ENCODE measurements at places on chromosomes 12 and 14.

- H3K27ac ChIP-seq = no peak overlapping the region
- DNase-seq = no peak
- no peaks in the 10 kb centered on the region for H3K36me3 ChIP-seq
- H3K4me1 ChIP-seq = no peaks in the 10 kb centered on the region
- no peaks in the 10 kb centered on the region for H3K27me3 ChIP-seq
These were observed 374.9 kb downstream of the PDZRN4 start for GRCh38 chr12:41563051-41563450.

DNA sequence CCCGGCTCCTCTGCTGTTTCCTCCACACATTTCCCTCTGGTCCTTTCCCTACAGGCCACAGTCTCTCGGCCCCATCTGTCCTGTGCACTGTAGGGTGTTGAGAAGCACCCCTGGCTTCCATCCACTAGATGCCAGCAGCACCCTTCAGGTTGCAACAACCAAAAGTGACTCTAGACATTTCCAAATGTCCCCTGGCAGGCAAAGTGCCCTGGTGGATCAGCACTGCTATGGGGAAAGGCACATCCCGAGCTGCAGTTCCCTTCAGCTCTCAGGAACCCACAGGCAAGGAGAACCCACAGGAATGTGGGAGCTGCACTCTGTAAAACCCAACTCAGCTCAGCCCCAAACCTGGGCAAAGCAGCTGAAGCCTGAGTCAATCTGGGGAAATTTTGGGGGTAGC, 77.0 kb downstream of the RBM19 start:
- DNase-seq = no peak
- no peak overlapping the region for H3K4me3 ChIP-seq
- no peak overlapping the region for H3K27ac ChIP-seq
- H3K36me3 ChIP-seq = no peaks in the 10 kb centered on the region
- H3K4me1 ChIP-seq = peaks cover 3% of the 10 kb centered on the region

DNA sequence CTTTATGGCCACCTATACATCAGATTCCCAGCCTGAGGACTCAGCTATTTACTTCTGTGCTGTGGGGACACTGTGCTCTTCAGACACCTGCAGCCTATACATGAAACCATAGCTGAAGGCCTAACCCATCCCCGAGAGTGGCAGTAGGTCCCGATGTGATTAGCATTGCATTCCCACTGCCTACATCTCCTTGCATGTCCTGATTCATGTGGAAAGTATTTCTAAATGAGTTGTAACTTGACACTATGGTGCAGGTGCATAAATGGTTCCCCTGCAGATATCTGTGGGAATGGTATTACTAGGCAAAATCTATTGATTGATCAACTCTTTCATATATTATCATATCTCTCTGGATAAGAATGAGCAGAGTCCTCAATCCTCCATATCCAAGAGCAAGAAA, 433.5 kb downstream of the DAD1 start:
- DNase-seq = no peak
- no peak overlapping the region for H3K27ac ChIP-seq
- H3K4me3 ChIP-seq = no peak overlapping the region
- no peaks in the 10 kb centered on the region for H3K27me3 ChIP-seq
- H3K4me1 ChIP-seq = no peaks in the 10 kb centered on the region

- DNase-seq = no peak
- no peak overlapping the region for H3K27ac ChIP-seq
- H3K36me3 ChIP-seq = no peaks in the 10 kb centered on the region
- H3K27me3 ChIP-seq = no peaks in the 10 kb centered on the region
- H3K4me3 ChIP-seq = no peak overlapping the region
These were observed 30.4 kb upstream of the P2RX7 start for GRCh38 chr12:121102307-121102706.

DNA sequence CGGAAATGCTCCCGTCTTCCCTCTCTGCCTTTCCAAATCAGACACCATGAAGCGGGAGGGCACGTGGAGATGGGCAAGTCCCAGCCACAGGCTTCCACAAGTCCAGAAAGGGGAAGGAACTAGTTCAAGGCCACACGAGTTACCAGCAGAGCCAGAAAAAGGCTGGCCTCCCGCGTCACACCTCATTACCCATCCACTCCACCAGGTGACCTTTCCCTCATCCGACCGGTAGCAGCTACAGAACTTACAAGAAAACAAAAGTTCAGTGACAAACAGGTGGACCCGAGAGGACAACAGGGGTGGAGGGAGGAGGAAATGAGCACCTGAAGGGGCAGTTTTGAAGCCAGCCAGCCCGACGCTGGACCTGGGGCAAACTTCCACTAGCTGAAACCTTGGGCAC, 46.9 kb downstream of the CHGA start:
- H3K36me3 ChIP-seq = no peaks in the 10 kb centered on the region
- no peak overlapping the region for H3K27ac ChIP-seq
- H3K4me1 ChIP-seq = no peaks in the 10 kb centered on the region
- H3K27me3 ChIP-seq = no peaks in the 10 kb centered on the region

- no peak for DNase-seq
- H3K27ac ChIP-seq = peak overlapping the region; percentile 86
- H3K27me3 ChIP-seq = no peaks in the 10 kb centered on the region
- no peak overlapping the region for H3K4me3 ChIP-seq
- peaks cover 16% of the 10 kb centered on the region for H3K4me1 ChIP-seq
These were observed 1.1 kb downstream of the EMP1 start for GRCh38 chr12:13197526-13198143.

- H3K27me3 ChIP-seq = no peaks in the 10 kb centered on the region
- no peak overlapping the region for H3K4me3 ChIP-seq
- H3K27ac ChIP-seq = peak overlapping the region; percentile 98
- H3K4me1 ChIP-seq = peaks cover 27% of the 10 kb centered on the region
These were observed 783 bp upstream of the TUBA1B start for GRCh38 chr12:49131894-49132461.

- H3K27me3 ChIP-seq = no peaks in the 10 kb centered on the region
- H3K27ac ChIP-seq = no peak overlapping the region
- H3K4me1 ChIP-seq = no peaks in the 10 kb centered on the region
- no peaks in the 10 kb centered on the region for H3K36me3 ChIP-seq
These were observed 96.6 kb downstream of the NKX2-1 start for GRCh38 chr14:36423430-36423829.

GRCh38 chr14:69298131-69299071, 38.4 kb downstream of the GALNT16 start:
- no peaks in the 10 kb centered on the region for H3K36me3 ChIP-seq
- no peaks in the 10 kb centered on the region for H3K27me3 ChIP-seq
- peak; percentile 65 for DNase-seq
- peaks cover 7% of the 10 kb centered on the region for H3K4me1 ChIP-seq
- H3K4me3 ChIP-seq = no peak overlapping the region

- H3K27me3 ChIP-seq = no peaks in the 10 kb centered on the region
- no peak overlapping the region for H3K27ac ChIP-seq
- no peak overlapping the region for H3K4me3 ChIP-seq
- no peaks in the 10 kb centered on the region for H3K4me1 ChIP-seq
- no peak for DNase-seq
These were observed 776.9 kb downstream of the SLC6A15 start for GRCh38 chr12:84135586-84136279.

GRCh38 chr12:109762071-109762672, 48.5 kb downstream of the FAM222A start:
- H3K27me3 ChIP-seq = no peaks in the 10 kb centered on the region
- peak overlapping the region; percentile 81 for H3K27ac ChIP-seq
- H3K36me3 ChIP-seq = no peaks in the 10 kb centered on the region
- H3K4me3 ChIP-seq = no peak overlapping the region
- peaks cover 26% of the 10 kb centered on the region for H3K4me1 ChIP-seq

GRCh38 chr12:69738351-69739286, at the start of gene RAB3IP:
TSS of gene RAB3IP (plus strand) at chr12:69738860. CDS start at chr12:69755409, 16,549 bp downstream.
- H3K27ac ChIP-seq = peak within 1 kb of the TSS; percentile 59
- peaks cover 7% of the 10 kb centered on the region for H3K4me1 ChIP-seq

DNA sequence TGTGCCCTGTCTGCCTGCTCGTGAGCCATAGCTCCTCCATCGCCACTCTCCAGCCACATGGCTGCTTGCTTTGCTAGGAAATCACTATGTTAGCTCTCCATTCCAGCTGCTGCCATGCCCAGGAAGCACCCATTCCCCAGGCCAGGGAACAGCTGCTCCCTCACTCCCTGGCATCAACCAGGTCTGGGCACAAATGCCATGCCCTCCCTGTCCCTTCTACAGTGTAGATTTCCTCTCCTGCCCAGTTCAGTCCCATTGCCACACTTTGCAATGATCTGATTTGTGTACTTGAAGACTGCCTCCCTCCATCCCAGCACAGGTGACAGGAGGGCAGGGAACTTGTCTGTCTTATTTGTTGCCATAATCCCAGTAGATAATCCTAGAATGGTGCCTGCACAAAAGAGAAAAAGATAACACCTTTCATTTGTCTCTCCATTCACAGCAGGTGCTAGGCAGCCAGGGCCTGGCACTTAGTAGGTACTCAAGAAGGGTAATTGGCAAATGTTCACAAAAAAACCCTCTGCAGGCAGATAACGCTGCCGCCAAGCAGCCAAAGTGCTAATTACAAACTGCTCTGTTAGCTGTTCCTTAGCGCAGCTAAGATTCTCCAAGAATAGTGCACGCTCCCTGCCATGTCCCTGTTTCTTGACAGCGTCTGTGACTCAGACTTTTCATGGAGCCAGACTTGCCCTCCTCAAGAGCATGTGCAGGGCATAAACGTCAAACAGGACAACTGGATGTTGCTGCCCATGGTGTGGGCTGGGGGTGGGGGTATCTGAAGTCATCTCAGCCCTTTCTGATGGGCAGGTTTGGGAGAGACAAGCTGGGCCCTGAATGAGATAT, 69.1 kb downstream of the ARL6IP4 start:
- H3K4me1 ChIP-seq = peaks cover 24% of the 10 kb centered on the region
- peak; percentile 66 for DNase-seq
- H3K36me3 ChIP-seq = no peaks in the 10 kb centered on the region
- H3K27ac ChIP-seq = peak overlapping the region; percentile 58

GRCh38 chr12:113062502-113063395, 6.2 kb downstream of the DTX1 start:
- no peak overlapping the region for H3K4me3 ChIP-seq
- H3K27me3 ChIP-seq = peaks cover 5% of the 10 kb centered on the region
- H3K27ac ChIP-seq = no peak overlapping the region
- DNase-seq = no peak
- no peaks in the 10 kb centered on the region for H3K4me1 ChIP-seq

DNA sequence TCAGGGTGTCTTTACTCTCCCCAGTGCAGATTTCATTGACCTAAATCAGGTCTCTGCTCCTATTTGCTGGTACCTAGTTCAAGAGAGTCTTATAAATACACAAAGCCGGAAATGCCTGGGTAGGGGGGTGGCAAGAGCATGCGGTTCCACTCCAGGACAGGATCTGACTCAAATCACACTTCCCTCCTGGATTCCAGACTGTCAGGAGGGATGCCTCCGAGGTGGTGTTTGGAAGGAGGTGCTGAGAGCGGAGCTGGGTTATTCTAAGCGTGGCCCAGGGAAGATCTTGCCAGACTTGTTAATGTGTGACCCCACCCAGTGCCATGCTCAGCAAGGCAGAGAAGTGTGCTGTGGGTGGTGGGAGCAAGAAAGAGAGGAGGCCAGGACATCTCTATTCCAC, 49.8 kb downstream of the B4GALNT3 start:
- DNase-seq = no peak
- no peaks in the 10 kb centered on the region for H3K4me1 ChIP-seq
- H3K4me3 ChIP-seq = no peak overlapping the region
- no peak overlapping the region for H3K27ac ChIP-seq

- no peak overlapping the region for H3K4me3 ChIP-seq
- DNase-seq = no peak
- H3K36me3 ChIP-seq = no peaks in the 10 kb centered on the region
- no peaks in the 10 kb centered on the region for H3K27me3 ChIP-seq
- H3K4me1 ChIP-seq = no peaks in the 10 kb centered on the region
These were observed 78.6 kb downstream of the SLC15A5 start for GRCh38 chr12:16198884-16199283.

- H3K36me3 ChIP-seq = no peaks in the 10 kb centered on the region
- no peak overlapping the region for H3K4me3 ChIP-seq
- no peaks in the 10 kb centered on the region for H3K4me1 ChIP-seq
- peaks cover 20% of the 10 kb centered on the region for H3K27me3 ChIP-seq
- H3K27ac ChIP-seq = no peak overlapping the region
These were observed 592 bp downstream of the KRT7 start for GRCh38 chr12:52233462-52234207.

- DNase-seq = no peak
- H3K36me3 ChIP-seq = no peaks in the 10 kb centered on the region
- no peak overlapping the region for H3K27ac ChIP-seq
- no peaks in the 10 kb centered on the region for H3K4me1 ChIP-seq
- H3K4me3 ChIP-seq = no peak overlapping the region
These were observed 49.9 kb downstream of the HELB start for GRCh38 chr12:66352197-66352596.

DNA sequence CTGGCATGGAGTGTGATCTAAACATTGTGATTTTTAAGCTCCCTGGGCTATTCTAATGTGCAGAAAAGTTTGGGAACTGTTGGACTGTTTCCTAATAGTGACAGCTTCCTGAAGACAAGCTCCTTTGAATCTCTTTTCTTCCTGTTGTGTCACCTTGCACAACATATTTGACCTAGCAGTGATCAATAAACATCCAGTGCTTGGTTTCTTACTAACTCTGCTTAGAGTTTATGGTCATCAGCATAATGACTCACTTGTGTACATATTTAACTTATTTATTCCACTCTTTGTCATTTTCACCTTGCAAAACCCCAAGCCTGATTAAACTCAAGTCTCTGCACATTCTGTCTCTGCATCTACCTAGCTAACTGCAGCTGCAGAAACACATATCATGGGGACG, 27.3 kb upstream of the TBC1D30 start:
- no peaks in the 10 kb centered on the region for H3K4me1 ChIP-seq
- H3K36me3 ChIP-seq = no peaks in the 10 kb centered on the region
- H3K27ac ChIP-seq = no peak overlapping the region
- H3K27me3 ChIP-seq = no peaks in the 10 kb centered on the region
- H3K4me3 ChIP-seq = no peak overlapping the region

DNA sequence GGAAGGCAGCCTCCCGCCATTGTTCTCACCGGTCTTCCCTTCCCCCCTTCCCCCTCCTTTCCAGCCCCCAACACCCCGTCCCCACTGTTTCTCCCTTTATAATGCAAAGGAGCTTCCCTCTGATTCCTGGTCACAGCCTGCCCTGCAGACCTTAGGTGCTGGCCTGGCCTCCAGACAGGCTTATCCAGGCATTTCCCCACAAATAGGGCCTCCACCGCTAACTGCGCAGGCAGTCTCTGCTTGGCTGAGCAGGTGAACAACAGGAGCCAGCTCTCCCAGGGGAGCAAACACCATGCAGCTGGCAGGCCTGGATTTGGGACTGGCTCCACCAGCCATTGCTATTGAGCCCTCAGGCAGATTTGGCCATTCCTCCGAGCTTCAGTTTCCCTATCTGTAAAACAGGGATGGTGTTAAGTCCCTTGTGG, 46.0 kb downstream of the SMIM41 start:
- peak overlapping the region; percentile 78 for H3K27ac ChIP-seq
- no peak overlapping the region for H3K4me3 ChIP-seq
- no peaks in the 10 kb centered on the region for H3K4me1 ChIP-seq
- no peak for DNase-seq

DNA sequence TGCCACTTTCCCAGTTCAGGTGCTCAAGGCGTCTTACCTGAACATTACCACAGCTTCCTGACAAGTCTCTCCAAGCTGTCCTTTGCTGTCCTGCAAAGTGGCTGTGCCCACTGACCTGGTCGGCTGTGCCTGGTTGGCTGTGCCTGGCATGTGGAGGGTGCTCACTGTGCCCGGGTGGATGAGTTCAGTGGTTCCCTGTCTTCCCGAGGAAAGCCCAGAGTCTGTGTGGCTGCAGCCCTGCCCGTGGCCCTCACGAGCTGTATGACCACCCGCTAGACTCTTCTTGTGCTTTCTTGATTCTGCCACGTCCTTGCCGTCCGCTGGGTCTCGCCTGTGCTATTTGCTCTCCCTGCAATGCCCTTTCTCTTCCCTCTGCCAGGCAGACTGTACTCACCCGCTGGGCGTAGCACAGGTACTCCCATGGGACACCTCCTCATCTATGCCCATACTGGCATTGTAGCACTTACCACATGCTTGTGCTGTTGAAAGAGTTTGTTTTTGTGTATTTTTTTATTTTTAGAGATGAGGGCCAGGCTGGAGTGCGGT, 95.9 kb downstream of the TSPAN9 start:
- no peak overlapping the region for H3K4me3 ChIP-seq
- H3K4me1 ChIP-seq = peaks cover 5% of the 10 kb centered on the region
- no peak overlapping the region for H3K27ac ChIP-seq
- H3K27me3 ChIP-seq = no peaks in the 10 kb centered on the region
- H3K36me3 ChIP-seq = no peaks in the 10 kb centered on the region

Measured in adrenal gland (tissue), 19 donors.